ENCODE measurements at places on chromosomes 16 and 17.
A peak's percentile ranks its signal among the peaks of the same experiment; 100 is the strongest.

DNA sequence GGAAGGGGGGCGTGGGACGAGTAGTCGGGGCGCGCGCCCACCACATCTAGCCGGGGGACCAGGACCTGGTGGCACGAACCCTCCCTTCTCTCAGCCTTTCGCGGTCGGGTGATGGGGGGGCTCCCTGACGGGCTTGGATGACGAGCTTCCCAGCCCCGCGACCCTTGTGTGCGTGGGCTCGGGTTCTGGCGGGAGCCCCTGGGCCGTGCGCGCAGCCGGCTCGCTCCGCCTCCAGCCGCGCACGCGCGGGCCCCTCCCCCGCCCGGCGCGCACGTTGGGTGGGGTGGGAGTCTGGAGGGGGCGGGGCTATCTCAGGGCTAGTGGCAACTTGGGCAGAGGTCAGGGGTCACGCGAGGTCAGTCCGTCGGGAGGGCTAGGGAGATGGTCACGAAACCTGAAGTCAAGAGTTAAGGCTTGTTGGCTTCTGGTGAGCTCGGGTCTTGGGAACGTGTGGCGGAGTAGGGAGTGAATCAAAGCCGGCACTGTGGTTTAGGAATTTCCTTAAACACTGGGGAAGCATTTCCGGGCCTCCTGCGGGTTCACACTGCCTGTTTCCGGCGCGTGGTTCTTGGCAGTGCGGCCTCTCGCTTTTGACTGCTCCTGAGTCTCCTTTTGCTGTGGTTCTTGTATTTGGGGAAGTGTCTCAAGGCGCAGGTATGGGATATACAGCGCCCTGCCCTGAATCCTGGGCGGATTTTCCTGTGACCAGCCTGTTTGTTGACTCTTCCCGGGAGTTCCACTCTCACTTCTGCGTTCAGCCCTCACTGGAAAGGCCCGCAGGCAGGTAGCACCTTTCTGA lies at the start of gene SRCAP:
Gene SRCAP (plus strand): TSS at position 356 of the 799 bp plus-strand sequence. CDS start 1,654 bp downstream, outside the sequence.
- peak; percentile 40 for DNase-seq

GRCh38 chr16:53546988-53547391 lies 44.0 kb upstream of the AKTIP start:
- DNase-seq: no peak

- DNase-seq: no peak
These were observed 790 bp downstream of the CRHR1 start for GRCh38 chr17:45784741-45785479.

GRCh38 chr17:42334677-42335076 lies 46.4 kb downstream of the STAT5A start:
- DNase-seq: no peak

DNA sequence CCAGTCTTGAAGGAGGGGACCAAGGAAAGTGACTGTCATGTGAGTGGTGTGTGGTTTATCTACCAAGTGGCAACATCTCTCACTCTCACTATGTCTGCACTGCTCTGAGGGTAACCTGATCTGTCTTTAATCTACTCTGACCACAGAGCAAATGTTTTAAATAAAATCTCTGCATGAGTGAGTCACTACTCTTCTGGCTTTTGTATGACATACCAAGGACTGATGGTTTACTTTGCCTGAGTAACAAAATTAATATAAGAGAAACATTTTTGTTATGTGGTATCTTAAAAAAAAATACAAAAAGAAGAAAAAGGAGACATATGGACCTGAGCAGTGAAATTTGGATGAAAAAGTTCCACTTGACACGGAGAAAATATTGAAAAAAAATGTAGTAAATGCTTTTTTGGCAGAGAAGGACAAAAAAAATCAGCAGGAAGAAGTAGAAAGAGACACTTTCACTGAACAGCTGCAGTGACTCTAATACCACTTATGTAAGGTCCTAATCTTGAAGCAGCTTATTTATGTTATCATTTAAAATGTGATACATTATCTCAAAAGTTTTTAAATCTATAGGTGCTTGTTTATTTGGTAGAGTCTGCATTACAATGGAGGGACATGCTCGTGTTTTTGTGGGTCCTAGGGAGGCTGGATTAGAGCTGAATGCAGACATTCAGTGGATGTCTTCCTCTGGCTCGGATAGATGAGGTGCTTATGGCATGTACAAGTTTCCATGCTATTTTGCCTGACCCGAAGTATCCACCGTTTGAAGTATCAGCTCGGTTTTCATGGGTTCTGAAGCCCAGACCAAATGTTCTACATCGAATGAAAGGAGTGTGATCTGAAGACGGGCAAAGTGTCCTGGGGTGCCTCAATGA lies 240.7 kb downstream of the MAP2K6 start:
- no peak for DNase-seq

DNA sequence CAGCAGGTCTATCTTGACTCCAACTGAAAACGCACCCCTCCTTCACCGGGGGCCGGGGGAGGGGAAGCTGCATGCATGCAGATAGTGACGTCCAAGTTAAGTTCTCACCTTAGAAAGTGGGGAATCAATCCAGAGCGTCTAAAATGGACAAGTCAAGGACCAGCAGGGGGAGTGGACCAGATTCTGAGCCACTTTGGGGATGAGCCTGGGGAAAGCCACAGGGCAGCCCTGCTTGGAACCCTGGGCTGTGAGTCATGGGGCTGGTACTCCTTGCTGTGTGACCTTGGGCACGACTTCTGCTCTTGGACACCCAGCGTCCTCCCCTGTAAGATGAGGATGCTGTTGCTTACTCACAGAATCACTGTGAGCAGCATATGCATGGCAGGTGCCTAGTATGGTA lies 9.1 kb downstream of the TNFRSF13B start:
- DNase-seq: no peak

DNA sequence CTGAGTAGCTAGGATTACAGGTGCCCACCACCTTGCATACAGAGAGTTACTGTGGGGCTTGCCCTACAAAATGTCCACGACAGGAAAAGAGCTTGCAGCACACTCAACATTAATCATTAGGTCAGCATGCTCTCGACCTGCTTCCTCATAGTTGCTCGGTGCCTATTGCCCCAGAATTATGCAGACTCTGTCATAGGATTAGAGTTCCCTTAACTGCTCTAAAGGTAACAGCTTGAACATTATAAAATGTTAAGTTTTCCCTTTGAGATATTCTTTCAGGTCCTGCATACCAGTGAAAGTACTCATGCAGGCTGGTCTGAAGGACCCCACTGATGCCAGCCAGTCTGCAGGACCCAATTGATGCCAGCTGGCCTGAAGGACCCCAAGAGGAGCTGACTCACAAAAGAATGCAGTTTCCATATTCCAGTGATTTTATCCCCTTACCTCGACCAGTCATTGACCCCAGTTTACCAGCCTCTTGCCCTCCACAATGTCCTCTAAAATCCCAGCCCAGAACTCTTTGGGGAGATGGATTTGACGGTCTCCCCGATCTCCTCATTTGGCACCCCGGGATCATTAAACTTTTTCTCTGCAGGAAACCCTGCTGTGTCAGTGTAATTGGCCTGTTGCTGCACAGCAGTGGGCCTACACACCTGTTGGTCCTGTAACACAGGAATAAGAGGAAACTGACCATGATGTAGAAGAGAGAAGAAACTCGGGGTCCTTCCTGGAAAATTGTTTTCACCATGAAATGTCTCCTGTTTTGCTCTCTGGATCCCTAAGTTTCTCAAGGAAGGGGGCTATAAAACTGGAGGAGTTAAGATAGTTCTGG lies 10.6 kb downstream of the ICAM2 start:
- DNase-seq: no peak

Measured in cortex of kidney (tissue), 1 donor.